HEK293T (cell line): ENCODE measurements at places on chromosomes 4 and X.

GRCh38 chr4:110472583-110473329 lies 3.2 kb upstream of the ENPEP start:
- DNase-seq: no peak

DNA sequence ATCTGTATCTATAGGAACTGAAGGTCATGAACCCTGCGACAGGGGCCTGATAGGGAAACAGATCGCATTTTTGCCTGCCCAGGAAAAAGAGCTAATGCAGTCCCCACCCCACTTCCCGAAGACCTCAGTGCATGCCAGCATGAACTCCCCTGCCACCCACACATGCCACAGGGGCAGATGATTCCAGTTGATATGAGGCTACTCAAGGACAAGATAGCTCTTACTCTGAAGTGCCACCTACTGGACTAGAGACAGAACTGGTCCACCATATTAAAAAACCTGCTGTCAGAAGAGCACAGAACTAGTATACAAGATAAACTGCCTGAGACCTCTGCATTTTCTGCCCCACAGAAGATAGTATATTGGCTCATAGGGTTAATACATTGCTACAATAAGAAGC lies 68.0 kb downstream of the YIPF7 start:
- no peak for DNase-seq

- no peak for DNase-seq
These were observed 74.6 kb upstream of the NALF2 start for GRCh38 chrX:69429339-69430015.

DNA sequence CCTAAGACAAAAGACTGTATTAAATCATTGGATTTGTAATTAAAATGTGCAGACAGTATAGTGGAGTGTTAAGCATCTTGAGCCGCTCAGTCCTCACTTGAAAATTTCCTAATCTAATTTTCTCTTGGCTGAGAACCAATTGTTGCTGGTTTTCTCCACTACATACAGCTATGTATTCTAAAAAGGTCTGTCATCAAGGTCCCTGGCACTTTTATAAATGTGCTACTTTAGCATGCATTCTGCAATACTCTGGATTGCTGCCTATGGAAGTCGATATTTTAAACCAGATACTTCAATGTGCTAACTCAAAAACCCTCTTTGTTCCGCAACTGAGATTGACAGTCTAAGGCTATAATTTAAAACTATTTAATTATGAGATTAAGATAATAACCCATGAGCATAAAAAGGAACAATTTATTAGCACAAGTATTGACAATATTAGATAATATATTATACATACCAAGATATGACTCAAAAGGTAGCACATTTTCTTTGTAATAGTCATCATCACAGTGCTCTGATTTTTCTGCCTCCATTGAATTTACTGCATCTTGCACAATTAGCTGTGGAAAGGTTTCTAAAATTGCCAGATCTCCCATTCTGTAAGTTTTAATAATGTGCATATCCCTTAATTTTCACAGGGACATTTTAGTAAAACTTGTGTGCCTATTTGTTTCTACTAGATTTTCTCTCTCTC lies 815.1 kb downstream of the ADGRL3 start:
- DNase-seq: no peak

DNA sequence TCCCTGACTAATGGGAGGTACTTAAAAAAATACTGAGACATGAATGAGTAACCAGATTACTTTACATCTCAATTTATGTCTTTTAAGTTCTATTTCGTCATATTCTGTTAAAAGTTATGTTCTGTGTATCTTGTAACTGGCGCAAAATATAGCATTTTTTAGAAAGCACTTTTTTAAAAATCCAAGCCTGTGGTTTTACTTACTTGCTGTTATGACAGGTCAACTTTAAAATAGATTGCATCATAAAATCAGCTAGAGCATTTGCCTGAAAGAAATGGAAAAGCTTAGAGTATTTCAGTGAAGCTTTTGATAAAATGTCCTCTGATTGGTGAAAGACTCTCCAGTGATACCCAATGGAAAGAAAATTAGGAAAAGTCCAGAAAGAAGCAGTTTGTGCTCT lies 1892.3 kb upstream of the TENM3 start:
- no peak for DNase-seq
